NCI-H510A (cell line): ENCODE measurements at places on chromosomes 16 and 17.

GRCh38 chr17:56880133-56880532 is 33.7 kb downstream of the TRIM25 start:
- DNase-seq, result no peak

GRCh38 chr16:72604375-72604774 is 432.4 kb upstream of the PMFBP1 start:
- no peak for DNase-seq

DNA sequence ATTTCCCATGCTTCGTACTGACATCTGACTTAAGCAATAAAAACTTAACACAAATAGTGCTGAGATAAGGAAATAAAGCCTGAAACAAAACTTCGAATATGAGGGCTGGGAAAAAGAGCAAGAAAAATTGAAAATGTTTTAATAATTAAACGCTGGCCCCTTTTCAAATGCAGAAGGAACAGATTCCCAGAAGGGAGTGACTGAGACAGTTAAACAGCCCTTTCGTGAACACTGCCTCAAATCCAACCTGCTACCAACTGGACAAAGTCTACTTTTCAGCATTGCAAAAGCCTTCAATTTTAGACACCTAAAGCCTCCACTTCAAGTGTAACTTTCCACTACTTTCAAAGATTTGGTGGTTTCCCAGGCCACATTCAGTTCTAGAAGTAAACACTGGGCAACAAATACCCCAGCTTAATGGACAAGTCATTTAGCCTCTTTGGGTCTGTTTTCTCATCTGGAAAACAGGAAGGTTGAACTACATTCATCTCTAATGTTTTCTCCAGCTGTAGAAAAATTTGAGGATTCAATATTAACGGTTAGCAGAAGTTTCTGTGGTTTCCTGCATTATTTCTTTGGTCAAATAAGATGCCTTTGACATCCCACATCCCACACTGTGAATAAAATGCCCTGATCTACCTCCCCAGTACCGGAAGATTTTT is 11.8 kb downstream of the RFFL start:
- no peak for DNase-seq

DNA sequence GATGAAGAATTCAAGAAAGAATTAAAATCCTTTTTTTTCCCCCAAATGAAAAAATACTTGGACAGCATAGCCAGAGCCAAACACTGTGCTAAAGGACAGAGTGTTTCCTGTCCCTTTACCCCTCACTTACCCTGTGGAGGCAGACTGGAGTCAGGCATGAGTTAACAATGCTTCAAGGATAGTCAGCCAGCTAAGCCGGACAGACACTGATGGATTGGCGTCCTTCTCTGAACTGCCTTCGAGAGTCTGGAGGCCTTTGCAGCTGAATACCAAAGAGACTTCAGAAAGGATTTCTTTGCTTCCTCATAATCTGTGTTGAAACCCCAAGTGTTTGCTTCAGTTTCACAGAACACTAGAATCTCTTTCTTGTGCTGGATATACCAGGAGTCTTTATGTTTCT is 4.6 kb downstream of the METTL9 start:
- no peak for DNase-seq

- no peak for DNase-seq
Measured at GRCh38 chr16:11423315-11424117, 78.3 kb downstream of the RMI2 start.

DNA sequence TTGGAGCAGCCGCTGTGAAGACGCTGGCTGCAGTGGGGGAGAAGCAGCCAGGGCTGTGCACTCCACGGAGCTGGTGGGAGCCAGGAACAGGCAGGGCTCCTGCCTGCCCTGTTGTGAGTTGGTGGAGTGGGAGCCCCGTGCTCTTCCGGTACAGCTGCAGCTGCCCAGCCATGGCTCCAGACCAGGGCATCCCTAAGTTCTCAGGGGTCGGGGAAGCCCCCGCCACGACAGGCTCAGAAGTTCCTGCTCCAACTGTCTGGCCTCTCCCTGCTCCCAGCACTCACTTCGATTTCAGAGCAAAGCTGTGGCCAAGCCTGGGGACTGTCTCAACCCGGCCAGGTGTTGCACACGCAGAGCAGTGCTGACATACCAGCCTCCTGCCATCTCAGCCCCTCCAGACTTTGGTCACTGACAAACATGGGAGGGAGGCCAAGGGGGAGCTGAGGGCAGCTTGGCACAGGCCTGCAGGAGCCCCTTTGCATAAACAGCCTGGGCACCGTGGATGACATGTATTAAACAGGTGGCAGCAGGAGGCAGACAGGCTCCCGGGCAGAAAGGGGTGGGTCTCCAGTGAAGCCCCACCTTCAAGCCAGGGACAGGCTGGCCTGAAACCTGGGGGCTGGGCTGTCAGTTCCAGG is 13.9 kb upstream of the KDM8 start:
- no peak for DNase-seq

GRCh38 chr16:85204242-85205010 is 92.2 kb upstream of the CIBAR2 start:
- DNase-seq, result no peak

DNA sequence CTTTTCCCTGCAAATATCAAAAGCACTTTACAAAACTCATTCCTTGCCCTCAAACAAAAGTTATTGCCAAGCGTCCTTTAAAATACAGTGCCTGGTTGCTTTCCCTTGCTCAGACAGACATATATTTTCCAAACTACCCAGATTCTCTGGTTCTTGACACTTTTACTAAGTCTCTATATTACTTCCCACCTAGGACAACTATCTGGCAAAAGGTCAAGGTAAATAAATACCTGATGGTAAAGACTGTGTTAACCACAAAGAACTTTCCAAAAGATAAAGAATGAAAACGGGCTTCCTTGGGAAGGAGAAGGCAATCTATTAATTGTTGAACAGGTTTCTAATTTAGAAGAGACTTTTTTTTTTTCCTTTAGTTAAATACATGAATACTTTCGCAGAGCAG is 1.9 kb downstream of the HS3ST3A1 start:
- no peak for DNase-seq

DNA sequence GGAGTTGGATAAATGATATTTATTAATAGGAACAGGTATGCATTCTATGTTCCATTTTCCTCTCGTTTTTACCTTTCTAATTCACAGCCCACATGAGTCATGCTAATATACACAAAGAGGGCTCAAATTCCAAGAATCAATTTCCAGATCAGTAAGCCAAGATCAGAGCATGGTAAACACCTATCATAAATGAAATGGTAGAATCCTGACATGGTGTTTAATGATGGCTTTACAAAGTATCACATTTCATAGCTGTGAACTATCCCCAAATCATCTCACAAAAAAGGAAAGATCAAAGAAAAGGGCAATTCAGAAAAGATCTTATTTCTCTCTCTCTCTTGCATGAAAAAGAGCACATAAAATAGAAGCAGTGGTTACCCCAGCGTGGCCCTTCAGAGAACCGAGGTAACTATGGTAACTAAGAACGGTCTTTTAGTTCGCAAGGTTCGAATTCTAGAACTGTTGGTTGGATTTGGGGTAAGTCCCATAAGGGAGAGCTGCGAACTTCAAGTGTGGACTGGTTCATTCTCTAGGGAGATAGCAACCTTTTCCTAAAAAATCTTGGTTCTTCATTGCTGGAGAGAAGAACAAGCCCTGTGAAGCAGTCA is 73.0 kb downstream of the MARCHF10 start:
- DNase-seq, result no peak

DNA sequence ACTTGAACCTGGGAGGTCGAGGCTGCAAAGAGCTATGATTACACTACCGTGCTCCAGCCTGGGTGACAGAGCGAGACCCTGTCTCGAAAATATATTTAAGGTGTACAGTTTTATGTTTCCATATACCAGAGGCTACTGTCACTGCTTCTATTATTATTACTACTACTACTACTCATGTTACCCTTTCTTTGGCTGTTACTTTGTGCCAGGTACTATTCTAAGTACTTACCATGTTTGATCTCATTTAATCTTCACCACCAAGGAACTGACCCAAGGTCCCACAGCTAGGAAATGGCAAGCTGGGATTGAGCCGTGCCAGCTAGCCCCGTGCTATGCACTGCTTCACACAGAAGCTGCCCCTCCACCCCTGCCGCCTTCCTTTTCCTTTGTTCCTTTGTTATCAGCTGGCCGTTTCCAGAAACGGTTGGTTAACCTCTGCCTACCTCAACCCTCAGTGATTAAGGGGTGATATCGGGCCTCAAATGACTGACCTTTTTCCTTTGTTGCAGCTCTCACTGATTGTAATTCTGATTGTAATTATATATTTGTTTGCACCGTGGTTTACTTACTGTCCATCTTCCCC is 78.4 kb downstream of the ABCC1 start:
- no peak for DNase-seq

GRCh38 chr17:82613283-82614094 is 34.8 kb downstream of the WDR45B start:
- peak; percentile 90 for DNase-seq
